ENCODE measurements at places on chromosomes 4 and X.

DNA sequence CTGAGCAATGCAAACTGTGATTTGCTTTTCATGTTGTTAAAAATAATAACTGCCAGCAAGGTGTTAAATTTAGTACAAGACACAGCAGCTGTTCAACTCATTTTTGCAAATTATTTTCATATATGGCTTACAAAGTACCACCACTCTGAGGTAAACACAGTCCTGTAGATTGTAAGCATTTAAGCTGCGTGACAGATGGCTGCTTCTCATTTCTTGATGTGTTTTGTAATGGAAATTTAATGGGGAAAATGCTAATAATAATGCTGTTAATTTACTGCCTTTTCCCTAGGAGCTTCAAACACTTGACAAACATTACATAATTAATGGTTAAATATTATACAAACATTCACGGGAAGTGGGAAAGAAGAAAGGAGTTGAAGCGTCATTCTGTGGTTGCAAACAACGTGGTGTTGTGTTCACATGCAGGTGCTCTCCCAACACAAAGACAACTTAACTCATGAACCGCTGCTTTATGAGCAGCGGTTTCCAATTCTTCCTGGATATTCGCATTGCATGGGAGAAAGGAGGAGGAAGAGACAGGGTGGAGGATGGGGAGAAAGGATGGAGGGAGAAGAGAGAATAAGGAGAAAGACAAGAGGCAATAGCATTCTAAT, 236.8 kb upstream of the VCX start:
- DNase-seq = no peak

GRCh38 chr4:3243136-3243780, 5.7 kb upstream of the MSANTD1 start:
- no peak for DNase-seq

GRCh38 chrX:71366674-71367256, 608 bp downstream of the TAF1 start:
- no peak for DNase-seq

DNA sequence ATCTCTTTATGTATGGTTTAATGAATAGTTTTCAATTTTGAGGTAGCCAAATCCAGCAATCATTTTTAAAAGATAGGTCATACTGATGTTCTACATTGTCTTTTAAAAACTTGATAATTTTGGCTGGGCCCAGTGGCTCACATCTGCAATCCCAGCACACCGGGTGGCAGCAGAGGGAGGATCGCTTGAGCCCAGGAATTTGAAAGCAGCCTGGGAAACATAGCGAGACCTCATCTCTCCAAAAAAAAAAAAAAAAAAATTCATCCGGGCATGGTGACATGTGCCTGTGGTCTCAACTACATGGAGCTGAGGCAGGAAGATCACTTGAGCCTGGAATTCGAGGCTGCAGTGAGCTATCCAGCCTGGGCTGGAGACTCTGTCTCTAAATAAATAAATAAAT, 419.8 kb downstream of the GALNTL6 start:
- no peak for DNase-seq

DNA sequence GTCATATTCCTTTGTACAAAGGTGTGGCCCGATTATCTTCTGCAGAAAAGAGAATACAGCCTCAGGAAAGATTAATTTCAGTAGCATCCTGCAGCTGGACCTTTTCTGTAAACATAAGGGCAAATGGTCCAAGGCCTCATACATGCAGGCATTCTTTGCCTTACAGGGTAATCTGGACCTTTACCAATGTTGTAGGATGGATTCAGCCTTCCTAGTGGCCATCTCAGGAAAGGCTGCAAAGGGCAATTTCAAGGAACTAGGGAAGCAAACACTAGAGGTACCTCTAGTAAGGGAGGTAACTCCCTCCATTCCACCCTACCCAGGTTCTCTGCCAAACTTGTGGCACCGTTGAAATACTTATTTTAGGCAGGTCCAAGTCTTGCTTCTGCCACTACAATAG, 43.0 kb downstream of the UGT2B28 start:
- no peak for DNase-seq

- no peak for DNase-seq
Observed at GRCh38 chrX:39779952-39780783, 317.6 kb downstream of the BCOR start.

DNA sequence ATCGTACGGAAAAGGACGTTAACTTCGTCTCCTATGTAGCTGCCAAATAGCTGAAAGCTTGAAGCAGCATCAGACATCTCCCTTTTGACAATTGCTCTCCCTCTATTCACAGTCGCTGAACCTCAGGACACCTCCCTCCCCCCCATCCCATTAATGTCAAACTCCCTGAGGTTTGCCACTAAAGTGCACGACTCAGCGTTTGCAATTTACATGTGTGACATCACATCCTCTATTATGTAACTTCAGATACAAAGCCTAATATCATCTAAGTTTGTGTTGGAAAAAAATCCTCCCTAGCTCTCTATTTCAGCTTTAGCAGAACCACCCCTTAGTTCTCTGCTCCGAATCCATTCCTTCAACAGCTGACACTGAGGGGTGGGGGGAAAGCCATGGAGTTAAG, 5.5 kb upstream of the NR3C2 start:
- no peak for DNase-seq

- no peak for DNase-seq
Observed at GRCh38 chr4:147309434-147309833, 171.5 kb upstream of the EDNRA start.

GRCh38 chr4:176020481-176021085, 45.1 kb upstream of the WDR17 start:
- no peak for DNase-seq

DNA sequence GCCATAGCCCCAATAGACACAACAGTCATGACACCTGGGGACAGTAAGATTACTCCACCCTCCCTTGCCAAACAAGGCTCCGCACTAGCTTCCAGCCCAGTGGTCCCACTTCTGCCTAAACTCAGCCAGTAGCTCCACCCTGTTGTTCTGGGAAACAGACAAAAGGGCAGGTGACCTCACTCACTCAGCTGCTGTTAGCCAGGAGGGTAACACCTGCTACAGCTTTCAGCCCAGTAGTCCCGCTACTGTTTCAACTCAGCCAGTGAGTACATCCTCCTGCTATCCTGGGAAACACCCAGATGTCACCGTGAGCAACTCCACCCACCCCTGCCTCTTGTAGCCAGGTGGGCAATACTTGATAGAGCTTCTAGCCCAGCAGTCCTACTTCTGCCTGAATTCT, 162.7 kb upstream of the CPXCR1 start:
- no peak for DNase-seq

DNA sequence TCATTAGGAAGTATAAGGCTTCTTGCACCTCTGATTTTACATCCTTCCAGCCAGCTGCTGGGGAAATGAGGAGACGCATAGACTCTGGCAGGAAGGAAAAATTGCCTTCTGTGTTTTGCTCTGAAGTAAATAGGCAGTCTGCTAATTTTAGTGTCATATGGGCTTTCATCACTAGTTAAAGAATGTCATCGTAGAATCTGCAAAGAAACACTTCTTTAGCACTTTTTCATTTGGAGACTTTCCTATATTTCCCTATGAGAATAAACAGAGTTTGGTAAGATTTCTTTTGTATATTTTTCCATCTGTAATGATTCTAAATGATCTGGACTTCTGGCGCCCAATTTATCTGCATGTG, 3.3 kb downstream of the ADGRL3 start:
- no peak for DNase-seq

DNA sequence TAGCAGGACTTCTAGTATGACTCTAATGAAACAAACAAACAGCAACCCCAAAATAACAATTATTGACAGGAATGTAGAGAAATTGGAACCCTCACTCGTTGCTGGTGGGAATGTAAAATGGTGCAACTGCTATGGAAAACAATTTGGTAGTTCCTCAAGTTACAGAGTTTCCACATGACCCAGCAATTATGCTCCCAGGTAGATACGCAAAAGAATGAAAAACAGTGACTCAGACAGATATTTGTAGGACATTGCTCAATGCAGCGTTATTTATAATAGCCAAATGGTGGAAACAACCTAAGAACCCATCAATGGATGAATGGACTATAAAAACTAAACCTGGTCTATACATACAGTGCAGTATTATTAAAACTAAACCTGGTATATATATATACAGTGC, 646.1 kb upstream of the FRG1 start:
- no peak for DNase-seq

GRCh38 chr4:175716961-175717360, 95.1 kb downstream of the GPM6A start:
- DNase-seq = no peak

DNA sequence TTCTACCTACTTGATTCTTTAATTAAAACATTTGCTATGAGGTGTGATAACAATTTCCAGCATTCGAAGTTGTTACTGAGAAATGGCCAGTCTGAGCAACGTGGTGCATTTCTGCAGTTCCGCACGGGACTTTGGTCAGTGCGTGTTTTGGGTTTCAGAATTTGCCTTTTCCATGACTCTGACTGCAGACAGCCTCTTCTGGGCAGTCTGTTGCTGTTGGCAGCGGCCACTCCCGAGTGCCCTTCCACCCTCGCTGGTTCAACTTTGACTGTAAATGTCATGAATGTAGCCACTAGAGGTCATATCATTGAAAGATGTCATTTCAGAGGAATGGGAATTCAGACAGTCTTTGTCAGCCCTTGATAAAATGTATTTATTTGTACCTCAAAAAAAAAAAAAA, 53.6 kb downstream of the NOP14 start:
- no peak for DNase-seq

DNA sequence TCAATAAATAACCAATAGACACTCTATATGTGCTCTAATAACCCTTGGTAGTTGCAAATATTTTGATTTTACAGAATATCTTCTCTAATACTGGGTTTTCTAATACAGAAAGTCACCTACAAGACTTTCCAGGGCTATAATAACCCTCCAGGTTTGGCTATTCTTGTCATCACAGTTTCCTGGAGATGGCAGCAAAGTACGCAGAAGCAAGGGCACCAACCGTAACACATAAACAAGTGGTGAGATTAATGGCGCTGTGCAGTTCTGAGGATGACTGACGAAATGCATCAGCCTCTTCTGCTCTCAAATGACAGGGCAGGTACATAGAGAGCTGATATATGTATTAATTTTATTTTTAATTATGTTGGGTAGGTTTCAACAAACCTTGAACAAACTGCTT, 122.4 kb downstream of the C4orf33 start:
- no peak for DNase-seq

DNA sequence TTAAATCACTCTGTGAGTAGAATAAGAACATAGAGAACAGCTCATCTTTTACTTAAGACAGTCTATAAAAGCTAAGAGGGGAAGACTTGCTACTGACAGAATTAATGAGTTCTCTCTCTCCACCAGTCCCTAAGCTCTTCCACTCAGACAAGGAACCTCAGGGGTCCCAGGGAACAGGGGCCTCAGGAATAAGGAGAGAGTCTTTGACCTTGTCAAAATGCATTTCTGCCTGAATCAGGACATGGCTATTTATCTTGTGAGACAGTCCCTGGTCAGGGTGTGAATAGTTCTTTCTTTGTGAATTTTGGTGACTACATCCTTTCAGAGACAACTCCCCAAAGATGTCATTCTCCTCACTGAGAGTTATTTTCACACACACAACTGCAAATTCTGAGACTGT, 218.7 kb upstream of the HS3ST1 start:
- no peak for DNase-seq

Measured in CD4-positive, alpha-beta T cell treated with Interleukin-15 for 1 hour (primary cell).